ENCODE measurements at places on chromosomes 16 and 17. TPM values are rescaled to one million over a fixed set of nuclear protein-coding genes. Genes with fewer than 3 reads are reported as not detected.
A peak's percentile ranks its signal among the peaks of the same experiment; 100 is the strongest.

ZFPM1 gene
- 4.2 TPM for polyA plus RNA-seq

TMC7 gene
- 0.19 TPM for polyA plus RNA-seq

SLC5A2 gene
- 1.8 TPM for polyA plus RNA-seq

ZPBP2 gene
- polyA plus RNA-seq = not detected

INCA1 gene
- polyA plus RNA-seq = 1.4 TPM

P2RX1 gene
- polyA plus RNA-seq = 2.4 TPM

NTN1 gene
- 2.9 TPM for polyA plus RNA-seq

TRIM25 gene
- 11.7 TPM for polyA plus RNA-seq

PRMT7 gene
- polyA plus RNA-seq = 30.2 TPM

CHD9 gene
- 8.1 TPM for polyA plus RNA-seq

NPIPA5 gene
- 4.1 TPM for polyA plus RNA-seq

CCDC144A gene
- not detected for polyA plus RNA-seq

GRCh38 chr16:15573274-15573895, 69.6 kb downstream of the MARF1 start:
- DNase-seq = no peak

GRCh38 chr16:84514295-84514873, 9.9 kb upstream of the MEAK7 start:
- DNase-seq = no peak

DNA sequence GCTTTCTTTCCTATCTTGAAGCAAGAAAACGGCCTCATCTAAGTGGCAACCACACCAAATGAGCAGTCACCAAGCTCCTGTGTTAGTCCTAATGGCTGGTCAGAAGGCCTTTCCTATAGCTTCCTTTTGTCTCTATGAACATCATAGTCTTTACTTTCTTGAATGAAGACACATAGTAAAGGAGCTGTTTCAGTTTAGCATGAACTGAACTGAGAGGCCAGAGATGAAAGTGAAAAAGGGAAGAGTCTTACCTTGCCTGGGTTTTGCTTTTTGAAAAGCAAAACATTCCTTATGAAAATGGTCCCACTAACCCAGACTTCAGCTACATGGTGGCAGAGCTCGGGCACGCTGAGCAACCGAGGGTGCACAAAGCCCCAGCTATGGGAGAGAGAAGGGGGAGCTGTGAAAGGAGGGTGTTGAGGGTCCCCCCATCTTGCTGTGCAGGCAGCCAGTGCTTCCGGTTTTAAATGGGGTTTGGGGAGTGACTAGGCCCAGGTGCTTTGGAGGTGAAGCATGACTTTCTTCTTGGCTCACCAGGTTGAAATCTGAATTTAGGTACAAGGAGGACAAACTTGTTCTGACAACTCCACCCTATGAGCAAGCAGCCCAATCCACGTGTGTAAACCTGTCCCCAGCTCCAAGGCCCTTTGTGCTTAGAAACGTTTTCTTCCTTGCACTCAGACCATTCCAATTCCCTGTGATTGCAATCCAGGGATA, 9.1 kb upstream of the PSMC3IP start:
- DNase-seq = no peak

DNA sequence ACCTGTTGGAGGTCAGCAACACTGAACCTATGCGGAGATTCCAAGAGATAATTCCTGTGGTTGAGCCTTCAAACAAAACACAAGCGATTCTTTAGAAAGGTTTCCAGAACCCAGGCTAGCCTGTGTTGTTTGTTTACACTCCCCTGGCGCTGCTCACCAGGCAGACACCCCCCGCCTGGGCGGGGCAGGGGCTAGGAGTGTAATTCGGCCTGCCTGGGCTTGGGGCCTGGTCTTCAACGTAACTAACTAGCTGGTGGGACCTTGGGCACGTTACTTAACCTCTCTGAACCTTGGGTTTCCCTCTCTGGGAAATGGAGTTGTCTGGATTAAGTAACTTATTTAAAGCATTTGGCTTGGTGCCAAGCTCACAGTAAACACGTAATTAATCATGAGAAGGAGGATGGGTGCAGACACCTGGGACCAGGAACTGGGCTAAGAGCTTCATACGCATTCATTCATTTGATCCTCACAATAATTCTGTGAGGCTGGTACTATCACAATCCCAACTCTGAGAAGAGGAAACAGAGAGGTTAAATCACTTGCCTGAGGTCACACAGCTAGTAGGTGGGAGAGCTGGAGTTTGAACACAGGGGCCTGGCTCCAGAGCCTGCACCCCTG, 7.6 kb upstream of the ARHGAP27 start:
- DNase-seq = no peak

DNA sequence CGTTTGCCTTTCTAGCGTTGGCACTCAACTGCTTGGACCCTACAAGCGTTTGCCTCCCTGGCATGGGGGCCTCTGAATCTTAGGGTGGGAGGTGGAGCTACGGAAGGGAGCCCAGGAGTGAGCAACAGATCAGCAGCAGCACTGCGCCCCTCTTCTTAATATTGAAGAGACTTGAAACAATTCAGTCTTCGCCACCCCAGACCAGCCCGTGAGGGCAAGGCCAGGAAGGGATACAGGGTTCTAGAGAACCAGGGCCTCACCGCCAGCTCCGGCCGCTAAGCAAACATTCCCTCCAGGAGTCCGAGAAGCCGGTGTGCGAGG, 1.5 kb upstream of the GPRC5C start:
- no peak for DNase-seq

DNA sequence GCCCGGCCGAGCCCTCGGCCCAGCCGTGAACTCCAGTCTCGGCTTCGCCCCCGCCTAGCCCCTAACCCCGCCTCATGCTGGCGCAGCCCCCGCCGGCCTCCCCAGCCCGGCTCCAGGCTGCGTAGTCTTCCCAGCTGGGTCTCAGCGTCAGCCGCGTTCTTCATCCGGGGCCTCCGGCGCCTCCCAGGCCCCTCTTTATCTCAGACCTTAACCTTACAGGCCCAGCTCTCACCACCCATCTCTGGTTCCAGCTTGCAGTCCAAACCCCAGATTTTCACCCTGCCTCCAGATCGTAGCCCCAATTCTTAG, at the start of gene PROCA1:
Gene PROCA1, minus strand, starts transcription at position 166 of the 309 bp plus-strand sequence. CDS start 228 bp downstream, outside the sequence.
- DNase-seq = no peak

DNA sequence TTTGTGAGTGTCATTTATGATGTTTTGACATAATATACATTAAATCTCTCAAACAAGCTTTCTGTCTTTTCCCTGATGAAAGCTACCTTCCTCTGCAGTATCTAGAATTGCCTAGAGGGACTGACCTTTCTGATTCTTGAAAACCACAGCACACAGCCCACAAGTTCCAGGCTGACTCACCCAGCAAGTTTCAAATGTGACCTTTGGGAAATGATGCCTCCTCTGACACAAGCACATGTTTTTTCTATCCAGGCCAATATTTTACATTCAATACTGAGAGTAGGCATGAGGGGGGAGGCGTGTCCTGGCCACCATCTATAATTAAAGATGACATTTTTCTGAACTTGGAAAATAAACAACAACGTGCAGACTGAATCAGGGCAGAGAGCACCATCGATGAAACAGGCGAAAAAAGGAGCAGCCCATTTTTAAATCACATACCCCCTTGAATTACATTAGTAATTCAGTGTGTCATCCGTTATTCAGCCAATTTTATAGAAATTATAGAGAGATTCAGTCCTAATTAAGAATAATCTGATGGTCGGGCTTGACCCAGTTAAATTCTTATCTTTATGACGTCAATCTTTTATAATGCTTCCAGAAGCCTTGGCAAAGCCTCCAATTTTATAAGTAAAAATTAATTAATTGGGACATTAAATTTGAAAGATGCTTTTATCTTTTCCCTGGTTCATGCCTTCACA, 292.6 kb upstream of the CDH11 start:
- DNase-seq = no peak

GRCh38 chr16:50718761-50719400, 23.0 kb upstream of the CYLD start:
- DNase-seq = peak; percentile 78

DNA sequence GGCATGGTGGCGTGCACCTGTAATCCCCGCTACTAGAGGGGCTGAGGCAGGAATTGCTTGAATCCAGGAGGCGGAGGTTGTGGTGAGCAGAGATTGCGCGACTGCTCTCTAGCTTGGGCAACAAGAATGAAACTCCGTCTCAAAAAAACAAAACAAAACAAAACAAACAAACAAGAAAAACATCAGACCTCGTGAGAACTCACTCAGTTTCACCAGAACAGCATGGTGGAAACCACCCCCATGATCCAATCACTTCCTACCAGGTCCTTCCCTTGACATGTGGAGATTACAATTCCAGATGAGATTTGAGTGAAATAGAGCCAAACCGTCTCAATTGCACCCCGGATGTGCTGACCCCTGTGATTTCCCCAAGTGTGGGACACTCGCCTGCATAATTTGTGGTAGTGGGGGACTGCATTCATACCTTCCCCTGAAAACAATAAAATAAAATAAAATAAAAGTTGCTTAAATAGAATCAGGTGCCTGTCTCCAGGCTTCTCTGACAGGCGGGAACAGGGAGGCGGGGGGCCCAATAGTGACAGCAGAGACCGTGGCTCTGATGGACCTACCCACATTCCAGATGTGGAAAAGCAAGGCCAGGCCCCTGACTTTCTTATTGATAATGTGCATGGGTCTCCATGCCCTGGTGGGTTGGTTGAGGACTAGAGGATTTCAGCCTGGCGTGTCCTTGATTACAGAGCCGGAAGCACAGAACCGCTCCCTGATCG, 13.1 kb downstream of the ZSCAN10 start:
- DNase-seq = no peak

- DNase-seq = peak; percentile 60
Measured at GRCh38 chr16:89031715-89032659, 55.0 kb upstream of the CBFA2T3 start.

DNA sequence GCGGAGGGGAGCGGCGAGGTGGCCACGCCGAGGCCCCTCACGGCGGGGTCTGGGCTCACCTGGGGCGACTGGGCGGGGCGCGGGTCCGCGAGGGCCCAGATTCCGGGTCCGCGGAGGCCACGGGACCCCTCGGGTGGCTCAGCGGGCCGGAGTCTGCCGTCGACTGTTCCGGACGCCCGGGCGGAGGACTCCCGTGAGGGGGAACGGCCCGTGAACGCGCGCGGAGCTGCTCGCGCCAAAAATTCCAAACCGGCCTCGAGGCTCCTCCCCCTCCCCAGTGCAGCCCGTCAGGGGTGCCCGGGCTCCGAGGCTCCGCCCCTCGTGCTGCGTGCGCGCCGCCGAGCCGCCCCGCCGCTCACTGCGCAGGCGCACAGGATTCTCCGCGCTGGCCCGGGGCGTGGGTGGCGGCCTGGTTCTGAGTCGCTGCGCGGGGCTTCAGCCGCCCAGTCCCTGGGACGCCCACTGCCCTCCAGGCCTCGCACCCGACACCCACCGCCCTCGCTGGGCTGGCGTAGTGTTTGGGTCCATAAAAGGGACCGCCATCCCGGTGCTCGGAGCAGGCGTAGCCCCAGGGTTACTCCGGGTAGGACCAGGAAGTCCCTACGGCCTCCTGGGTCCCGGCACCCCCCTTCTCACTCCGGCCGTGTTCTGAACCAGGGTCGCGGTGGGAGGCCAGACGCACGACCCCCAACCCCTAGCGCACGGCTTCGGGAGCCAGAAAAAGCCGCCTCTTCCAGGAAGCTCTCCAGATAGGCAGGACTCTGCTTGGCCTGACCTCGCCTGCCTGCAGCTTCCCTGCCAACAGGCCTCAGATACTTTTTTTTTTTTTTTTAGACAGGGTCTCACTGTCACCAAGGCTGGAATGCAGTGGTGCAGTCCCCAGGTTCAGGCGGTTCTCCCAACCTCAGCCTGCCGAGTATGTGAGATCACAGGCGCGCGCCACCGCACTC, at the start of gene PKMYT1:
Gene PKMYT1, minus strand, starts transcription at position 220 of the 950 bp plus-strand sequence. CDS start 789 bp downstream, outside the sequence.
- peak; percentile 98 for DNase-seq

- peak; percentile 53 for DNase-seq
Measured at GRCh38 chr16:86492961-86493629, 17.2 kb upstream of the FOXF1 start.

- DNase-seq = no peak
Measured at GRCh38 chr16:56422896-56423441, 2.4 kb downstream of the AMFR start.

GRCh38 chr17:57819285-57819684, 30.6 kb downstream of the MRPS23 start:
- no peak for DNase-seq

- DNase-seq = peak; percentile 28
Measured at GRCh38 chr16:78715106-78715505, 615.7 kb downstream of the WWOX start.

DNA sequence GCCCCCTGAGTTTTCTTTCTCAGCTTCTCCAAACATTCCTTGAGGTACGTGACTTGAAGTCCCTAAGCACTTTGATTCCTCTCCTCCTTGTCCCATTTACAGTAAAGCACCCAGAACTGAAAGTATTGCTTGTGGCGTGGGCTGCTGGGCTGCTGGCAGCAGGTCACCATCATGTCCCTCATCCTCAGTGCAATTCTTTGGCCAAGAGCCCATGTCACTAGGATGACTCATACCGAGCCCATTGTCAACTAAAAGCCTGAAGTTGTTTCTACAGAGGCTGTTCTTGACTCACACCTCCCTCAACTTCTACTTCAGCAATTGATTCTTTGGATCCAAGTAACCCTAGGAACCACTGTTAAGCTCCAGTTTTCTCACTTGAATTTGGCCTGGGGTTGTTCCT, 54.3 kb downstream of the KPNA2 start:
- DNase-seq = peak; percentile 71

GRCh38 chr17:57236686-57237299, 19.5 kb upstream of the MSI2 start:
- no peak for DNase-seq

GRCh38 chr17:71276079-71276478, 844.7 kb upstream of the SOX9 start:
- DNase-seq = no peak

- DNase-seq = peak; percentile 46
Measured at GRCh38 chr17:46818316-46818928, at the start of gene WNT3. WNT3 (minus strand) TSS chr17:46818692; CDS start chr17:46818597, 95 bp downstream.

DNA sequence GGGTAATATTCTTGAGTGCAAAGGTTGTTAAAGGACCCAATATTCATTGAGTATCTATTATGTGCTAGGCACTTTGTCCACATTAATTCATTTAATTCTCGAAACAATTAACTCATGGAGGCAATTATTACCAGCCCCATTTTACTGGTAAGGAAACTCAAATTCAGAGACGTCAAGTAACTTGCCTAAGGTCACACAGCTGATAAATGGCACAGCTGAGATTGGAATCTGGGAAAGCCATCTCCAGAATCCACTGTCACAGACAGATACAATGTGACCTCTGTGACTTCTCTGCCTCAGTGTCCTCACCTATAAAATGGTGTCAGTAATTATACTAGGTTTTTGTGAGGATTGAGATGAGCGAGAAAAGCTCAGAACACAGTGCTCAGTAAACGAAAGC, 320.8 kb upstream of the ZFHX3 start:
- no peak for DNase-seq

GRCh38 chr17:60345233-60345632, 46.7 kb downstream of the USP32 start:
- no peak for DNase-seq

DNA sequence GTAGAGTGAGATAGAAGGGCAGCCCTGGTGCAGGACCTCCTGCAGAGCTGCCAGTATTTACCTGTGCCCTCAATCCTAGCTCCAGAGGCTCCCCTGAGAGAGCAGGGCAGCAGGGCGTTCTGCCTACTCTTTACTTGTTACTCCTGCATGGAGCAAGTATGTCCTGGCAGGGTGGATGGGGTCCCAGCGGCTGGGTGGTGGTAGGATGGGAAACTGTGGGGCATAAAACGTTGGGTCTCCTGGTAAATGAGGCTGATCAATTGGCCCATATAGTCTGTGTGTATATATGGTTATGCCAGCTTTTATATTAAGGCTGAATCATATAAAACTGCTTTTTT, 192.0 kb downstream of the NTN1 start:
- DNase-seq = no peak

- DNase-seq = no peak
Measured at GRCh38 chr16:69804297-69804696, 42.2 kb downstream of the WWP2 start.
